ENCODE measurements at places on chromosomes 3 and 15.

GRCh38 chr3:64327100-64327804, 102.0 kb upstream of the PRICKLE2 start:
- DNase-seq = no peak

- DNase-seq = no peak
These were observed 13.9 kb downstream of the WWTR1 start for GRCh38 chr3:149643963-149644362.

GRCh38 chr3:161035711-161036110, 69.4 kb downstream of the B3GALNT1 start:
- no peak for DNase-seq

DNA sequence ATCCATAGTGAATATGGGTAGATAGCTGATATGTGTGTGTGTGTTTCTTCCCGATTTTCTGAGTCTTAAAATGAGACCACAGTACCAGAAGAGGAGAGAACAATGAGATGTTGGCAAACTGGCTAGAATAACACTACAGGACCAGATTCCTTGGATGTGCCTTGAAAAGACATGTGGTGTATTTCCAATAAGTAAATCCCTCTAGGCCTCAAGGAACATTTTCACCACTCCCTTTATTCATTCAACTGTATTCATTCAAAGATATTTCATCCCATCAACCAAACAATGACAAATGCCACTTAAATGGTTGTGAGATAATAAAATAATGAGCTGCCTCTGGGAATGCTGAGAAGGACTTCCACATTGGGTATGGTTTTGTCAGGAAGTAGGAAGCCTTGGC, 8.7 kb upstream of the BNC1 start:
- DNase-seq = no peak

DNA sequence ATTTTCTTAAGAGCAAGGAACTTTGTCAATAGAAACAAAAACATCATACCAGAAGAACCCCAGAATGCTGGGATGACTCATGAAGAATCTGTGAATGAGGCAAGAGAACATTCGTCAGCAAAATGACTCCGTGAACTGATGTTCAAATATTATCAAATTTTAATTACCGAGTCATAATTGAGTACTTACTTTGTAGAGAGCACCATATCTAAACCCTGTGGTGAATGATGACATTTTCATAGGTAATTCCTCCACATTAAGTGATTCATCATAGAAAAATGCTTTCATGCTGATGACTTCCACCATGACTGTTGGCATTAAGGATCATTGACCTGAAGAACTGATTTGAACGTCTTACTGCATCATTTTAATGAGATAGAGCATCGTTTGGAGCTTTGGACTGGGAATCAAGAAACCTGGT, 56.3 kb downstream of the PPARG start:
- DNase-seq = no peak

GRCh38 chr15:82128401-82129148, 82.8 kb upstream of the MEX3B start:
- DNase-seq = peak; percentile 58

- DNase-seq = no peak
These were observed 200.7 kb downstream of the KCNH8 start for GRCh38 chr3:19348941-19349564.

GRCh38 chr3:160224256-160224655, 966 bp upstream of the C3orf80 start:
- DNase-seq = no peak

DNA sequence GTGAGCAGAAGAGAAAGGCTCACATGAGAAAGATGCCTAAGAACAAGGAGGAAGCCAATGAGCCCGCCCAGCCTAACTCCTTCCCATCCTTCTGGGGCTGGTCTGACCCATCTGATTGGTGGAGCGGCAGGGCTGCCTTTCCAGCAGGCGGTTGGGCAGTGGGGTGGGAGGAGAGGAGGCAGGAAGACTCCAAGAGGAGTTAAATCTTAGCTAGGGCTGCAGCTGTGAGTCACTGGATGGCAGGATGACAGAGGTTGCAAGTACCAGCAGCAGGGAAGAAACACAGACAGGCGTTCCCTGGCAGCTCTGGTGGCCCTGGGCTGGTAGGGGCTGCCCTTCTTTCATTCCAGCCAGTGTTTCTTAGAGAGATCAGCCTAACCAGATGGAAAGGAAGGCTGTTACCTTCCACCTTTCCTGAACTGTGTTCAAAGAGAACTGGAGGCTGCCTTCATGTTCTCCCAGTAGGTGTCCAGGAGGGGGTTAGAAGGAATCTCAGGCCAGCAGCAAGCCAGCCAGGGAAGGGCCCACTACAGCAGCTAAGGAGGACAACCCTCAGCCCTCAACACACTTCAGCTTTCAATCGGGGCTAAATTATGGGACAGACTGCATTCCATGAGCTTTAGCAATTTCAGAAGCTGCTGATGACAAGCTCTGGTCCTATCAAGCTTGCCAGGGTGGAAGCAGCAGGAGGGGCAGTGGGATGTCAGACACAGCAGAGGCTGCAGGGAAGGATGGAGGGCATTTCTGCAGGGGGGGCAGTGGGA, 50.3 kb downstream of the CHSY1 start:
- peak; percentile 75 for DNase-seq

DNA sequence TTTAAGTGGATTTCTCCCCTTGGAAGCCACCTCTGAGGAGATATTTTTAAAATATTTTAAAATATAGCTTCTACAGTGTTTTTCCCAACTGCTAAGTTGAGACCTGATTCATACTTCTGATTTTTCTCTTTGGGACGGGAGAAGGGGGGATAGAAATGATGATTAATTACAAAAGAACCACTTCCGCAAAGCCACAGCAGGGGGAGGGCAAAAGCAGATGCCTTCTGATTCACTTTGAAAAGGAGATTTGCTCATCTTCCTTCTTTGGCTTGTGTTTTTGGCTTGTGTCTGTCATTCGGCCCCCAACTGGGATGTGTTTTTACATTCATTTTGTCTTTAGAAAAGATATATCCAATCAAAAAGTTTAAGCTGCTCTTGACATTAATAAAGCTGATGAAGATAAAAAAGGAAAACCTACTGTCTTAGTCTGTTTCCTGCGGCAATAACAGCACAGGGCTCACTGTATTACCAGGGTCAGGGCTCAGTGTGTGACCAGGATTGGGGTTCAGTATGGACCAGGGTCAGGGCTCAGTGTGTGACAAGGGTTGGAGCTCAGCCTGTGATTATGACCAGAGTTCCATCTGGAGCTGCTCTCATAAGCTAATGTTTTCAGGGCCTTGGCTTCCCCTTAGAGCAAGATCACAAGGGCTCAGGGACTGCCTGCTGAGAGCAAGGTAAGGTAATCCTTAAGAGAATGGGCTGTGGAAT, 223.2 kb downstream of the MTHFS start:
- no peak for DNase-seq

GRCh38 chr15:95826412-95827195, 503.9 kb upstream of the NR2F2 start:
- DNase-seq = no peak

DNA sequence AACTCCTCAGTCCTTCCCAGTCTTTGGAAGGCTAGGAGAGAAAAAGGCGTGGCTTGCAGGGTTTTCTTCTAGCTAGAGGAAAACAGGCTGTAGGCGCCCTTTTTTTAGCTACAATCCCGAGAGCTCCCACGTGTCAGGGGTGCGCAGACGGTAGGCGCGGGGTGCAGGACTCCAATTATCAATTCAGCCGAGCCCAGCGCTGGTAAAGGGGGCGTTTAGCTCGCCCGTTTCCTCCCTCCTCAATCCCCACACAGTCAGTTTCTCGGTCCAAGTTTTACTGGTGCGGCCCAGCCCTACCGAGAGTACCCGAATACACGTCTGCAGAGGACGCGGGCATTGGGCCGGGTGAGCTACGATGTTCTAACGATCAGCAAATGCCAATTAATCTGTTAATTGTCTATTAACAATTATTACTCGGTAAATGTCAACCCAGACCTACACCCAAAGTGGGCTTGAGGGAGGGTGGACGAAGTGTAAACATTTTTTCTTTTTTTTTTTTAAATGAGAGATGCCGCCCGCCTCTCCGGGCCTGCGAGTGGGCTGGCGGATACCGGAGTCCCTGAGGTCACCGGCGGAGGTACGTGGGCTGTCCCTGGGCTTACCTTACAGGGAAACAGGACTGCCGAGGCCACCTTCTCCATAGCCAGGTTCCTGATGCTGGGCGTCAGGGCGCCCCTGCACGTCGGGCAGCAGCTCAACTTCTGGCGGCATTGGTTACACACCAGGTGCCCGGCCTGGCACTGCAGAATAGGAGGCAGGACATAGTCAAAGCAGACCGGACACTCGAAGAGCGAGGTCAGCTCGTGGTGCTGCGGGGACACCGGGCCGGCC, 923 bp downstream of the SIAH2 start:
- no peak for DNase-seq

- DNase-seq = no peak
These were observed 62.3 kb upstream of the SNRPA1 start for GRCh38 chr15:101357333-101357732.

DNA sequence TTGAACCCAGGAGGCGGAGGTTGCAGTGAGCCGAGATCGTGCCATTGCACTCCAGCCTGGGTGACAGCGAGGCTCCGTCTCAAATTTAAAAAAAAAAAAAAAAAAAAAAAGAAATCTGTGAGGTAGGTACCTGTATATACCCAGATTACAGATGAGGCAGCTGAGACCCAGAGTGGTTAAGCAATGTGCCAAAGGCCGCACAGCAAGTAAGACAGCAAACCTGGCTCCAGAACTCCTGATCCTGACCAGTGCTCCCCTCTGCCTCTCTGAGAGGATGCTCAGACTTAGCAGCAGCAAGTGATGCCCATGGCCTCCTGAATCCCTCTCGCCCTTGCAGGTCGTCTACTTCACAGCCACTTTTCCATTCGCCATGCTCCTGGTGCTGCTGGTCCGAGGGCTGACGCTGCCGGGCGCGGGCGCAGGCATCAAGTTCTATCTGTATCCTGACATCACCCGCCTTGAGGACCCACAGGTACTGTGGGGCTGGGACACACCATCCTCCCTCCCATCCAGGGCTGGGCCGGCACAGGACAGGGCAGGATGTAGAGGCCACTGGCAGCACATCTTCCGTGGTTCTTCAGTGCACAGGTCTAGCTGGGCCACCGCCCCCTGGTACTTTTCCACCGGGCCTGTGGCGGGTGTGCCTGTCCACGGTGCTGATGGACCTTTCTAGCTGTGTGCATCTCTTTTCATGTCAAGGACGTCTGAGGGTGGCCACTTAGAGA, 63.9 kb downstream of the SLC6A6 start:
- no peak for DNase-seq

DNA sequence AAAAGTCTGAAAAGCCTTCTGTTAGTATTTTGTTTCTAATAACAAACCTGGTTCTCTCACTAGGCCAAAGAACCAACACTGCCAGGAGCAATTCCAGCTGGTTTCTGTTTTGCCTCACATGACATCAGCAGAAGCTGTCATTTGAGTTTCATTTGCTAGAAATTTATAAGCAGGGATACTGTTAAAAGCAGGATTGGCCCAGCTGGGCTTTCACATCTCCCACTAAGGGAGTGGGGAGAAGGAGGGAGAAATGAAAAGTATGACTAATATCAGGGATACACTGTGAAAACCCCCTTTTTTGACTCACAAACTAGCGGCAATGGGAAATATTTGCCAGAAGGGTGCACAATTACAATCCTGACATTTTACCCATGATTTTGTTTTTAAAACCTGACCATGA, 5.3 kb downstream of the CCDC80 start:
- DNase-seq = no peak

GRCh38 chr3:48472673-48472922, 26.1 kb downstream of the ATRIP start:
- DNase-seq = no peak

GRCh38 chr15:70234256-70234905, 136.7 kb upstream of the TLE3 start:
- DNase-seq = peak; percentile 63

DNA sequence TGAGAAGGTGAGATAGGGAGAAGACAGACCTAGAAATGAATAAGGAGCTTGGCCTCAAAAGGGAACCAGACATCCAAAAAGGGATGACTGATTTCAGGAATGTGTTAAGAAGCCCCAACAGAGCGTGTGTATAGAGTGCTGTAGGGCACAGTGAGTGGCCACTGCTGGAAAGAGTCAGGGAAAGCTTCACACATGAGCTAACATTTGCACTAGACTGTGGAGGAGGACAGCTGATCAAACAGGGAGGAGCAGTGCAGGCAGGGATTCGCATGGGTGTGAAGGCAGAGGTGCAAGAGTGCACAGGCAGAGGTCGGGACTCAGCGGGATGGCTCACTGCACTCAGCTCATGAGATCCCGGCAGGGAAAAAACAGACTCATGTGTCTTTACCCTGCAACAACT, 61.8 kb downstream of the NPTN start:
- DNase-seq = no peak

- DNase-seq = no peak
These were observed 280.5 kb downstream of the TBL1XR1 start for GRCh38 chr3:176916777-176917176.

DNA sequence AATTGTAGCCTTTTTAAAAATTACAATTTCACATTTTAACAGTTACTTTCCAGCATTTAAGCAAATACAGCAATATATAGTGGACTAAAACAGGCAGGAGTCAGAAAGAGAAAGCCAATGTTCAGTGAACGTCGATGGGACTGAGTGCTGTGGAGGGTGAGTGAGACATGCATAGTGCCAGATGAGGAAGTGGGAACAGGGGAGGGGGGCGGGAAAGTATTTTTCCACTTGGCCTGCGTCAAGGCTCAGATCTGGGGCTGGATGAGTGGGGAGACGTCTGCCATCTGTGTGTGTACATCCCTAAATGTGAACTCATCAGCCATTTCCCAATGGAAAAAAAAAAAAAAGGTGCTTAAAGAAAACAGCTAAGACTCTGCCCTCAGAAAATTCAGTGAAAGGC, 19.2 kb upstream of the RAD18 start:
- peak; percentile 37 for DNase-seq

DNA sequence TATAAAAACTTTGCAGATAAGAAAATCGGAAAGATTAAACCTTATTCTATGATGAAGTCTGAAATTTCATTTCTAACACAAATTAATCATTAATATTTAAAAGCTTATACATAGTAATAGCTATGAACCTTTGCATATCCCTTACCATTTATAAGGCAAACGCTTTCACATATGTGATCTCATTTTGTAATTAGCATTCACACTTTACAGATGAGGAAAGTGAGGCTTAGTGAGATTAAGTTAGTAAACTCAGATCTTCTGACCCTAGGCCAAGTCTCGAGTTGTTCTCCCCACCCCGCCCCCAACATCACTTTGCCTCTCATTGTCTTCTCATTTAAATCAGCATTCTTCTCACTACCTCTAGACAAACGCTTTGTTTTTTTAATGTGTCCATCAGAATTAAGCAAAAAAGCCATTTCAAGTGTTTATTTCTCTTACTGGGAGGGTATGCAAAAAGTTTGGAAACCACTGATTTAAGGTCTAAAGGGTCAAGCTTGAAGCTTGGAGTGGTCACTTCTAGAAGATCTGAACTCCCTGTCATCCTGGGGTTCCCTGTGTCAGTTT, 172.9 kb upstream of the BCL6 start:
- DNase-seq = no peak

Data from GDM1 (cell line).